ENCODE measurements at places on chromosomes 5 and 9.

GRCh38 chr9:36416890-36417289, 16.8 kb upstream of the RNF38 start:
- no peak for DNase-seq

- DNase-seq = no peak
Measured at GRCh38 chr5:124742983-124743601, 3.3 kb downstream of the ZNF608 start.

GRCh38 chr9:79135681-79136415, 435.9 kb upstream of the TLE4 start:
- DNase-seq = no peak

DNA sequence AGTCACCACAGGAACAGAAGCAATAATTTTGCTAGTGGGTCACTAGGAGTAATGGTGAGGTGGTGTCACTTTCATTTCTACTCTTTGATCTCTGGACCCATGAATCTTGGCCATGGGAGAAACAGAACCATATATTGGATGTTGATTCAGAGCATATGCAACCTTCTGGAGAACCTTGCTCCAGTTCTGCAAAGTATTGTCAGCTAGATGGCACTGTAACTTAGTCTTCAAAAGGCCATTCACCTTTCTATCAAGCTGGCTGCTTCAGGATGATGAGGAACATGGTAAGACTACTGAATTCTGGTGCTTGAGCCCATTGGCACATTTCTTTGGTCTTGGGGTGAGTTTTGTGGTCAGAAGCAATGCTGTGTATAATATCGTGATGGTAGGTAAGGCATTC, 129.1 kb upstream of the FBN2 start:
- no peak for DNase-seq

GRCh38 chr9:93679536-93680442, 103.4 kb downstream of the PHF2 start:
- no peak for DNase-seq

DNA sequence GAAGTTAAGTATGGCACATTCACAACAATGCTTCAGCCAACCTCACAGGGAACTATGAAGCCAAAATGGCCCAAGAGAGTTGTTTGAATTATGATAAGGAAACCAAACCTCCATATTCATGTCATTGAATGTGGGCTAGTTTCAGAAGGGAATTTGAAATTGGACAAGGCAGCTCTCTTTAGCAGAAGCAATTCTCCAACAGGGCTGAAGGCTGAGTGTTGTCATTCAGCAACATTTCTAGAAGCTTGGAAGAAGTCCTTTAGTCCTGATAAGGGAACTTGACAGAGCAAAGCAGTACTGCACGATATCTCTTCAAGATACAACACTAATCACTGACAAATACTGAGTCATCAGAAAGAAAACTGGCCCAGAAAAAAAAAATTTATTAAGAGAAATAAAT, 115.4 kb downstream of the SLC25A46 start:
- DNase-seq = no peak
